ENCODE measurements at places on chromosomes 12 and 14. TPM values are rescaled to one million over a fixed set of nuclear protein-coding genes. Genes with fewer than 3 reads are reported as not detected.

DNA sequence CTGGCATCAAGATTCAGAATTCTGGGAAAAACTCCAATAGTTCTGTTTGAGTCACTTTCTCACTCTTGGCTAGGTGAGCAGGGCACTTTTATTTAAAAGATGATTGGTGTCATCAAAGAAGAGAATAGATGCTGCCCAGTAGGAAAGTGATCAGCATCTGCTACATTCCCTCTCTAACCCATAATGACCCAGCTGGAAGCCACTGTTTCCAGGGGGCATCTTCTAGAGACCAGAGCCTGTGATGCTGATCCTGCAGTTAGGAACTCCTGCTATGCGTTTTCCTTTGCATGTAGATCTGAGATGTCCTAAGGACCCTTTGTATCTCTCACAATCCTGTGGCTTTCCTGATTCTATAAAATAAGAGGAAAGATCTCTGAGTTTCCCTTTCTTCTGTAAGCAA lies 79.9 kb upstream of the TMTC1 start:
- no peaks in the 10 kb centered on the region for H3K36me3 ChIP-seq
- no peak overlapping the region for H3K27ac ChIP-seq
- no peak for DNase-seq
- H3K4me3 ChIP-seq = no peak overlapping the region

DNA sequence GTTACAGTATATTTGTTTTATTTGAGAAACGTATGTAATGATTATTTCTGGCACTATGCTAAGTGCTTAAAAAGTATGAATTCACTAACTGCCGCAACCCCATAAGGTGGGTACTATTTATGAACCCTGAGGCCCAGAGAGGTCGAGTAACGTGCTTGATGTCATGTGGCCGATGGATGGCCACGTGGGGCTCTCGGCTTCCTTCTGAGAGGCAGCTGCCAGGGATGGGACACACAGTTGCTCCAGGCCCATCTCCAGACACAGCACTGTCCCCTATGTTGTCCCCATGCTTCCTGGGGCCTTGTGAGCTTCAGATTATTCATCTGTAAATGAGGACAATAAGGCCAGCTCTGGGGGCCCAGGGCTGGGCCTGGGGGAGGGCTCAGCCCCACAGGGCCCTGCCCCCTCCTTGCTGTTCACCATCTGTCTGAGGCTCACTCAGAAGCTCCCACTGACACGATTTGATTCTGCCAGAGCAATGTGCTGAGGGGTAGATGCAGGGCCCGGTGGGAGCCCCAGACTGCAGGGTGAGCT lies 115.0 kb downstream of the CALM1 start:
- H3K36me3 ChIP-seq = no peaks in the 10 kb centered on the region
- H3K4me1 ChIP-seq = peaks cover 28% of the 10 kb centered on the region
- no peak overlapping the region for H3K4me3 ChIP-seq
- no peak for DNase-seq
- peak overlapping the region; percentile 41 for H3K27ac ChIP-seq

GRCh38 chr14:92414690-92415445 lies 91.9 kb downstream of the SLC24A4 start:
- no peak overlapping the region for H3K4me3 ChIP-seq
- H3K36me3 ChIP-seq = no peaks in the 10 kb centered on the region

The ERP27 gene
- 42.3 TPM for total RNA-seq

Data from type B pancreatic cell (in vitro differentiated cells).